ENCODE measurements at places on chromosomes 5 and 9.

DNA sequence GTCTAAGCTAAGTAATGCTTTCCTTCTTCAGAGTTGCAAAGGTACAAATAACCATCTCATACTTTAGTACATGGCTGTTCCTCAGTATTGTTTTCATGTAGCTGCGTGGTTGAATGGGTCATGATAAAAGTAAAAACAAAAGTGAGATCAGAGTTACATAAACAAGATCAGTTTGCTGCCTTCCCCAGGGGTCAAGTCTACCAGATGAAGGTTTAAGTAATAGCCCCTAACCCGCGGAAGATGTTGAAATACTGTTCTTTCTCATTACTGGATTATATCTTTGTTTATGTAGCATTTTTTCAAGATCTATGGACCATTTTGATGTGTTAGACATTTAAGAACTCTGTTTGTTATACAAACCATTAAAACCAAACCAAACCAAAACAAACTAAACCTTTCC lies 34.1 kb upstream of the ARRDC3 start:
- no peak for DNase-seq

GRCh38 chr9:72294936-72295335 lies 70.1 kb downstream of the ZFAND5 start:
- no peak for DNase-seq

DNA sequence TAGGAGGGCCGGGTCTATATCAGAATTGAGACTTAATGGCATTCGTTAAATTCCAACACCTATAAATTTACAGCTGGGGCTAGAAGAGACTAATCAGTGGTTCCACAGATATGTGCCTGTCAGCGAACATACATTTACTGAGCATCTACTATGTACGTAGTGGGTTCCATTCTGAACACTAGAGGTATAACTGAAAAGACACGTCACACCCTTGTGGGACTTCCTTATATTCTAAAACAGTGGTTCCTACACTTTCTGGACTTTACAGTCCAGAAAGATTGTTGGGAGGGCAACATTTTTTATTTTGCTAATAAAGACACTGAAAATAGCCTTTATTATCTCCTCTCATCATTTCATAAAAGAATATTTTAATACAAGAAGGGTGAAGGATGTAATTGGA lies 140.5 kb downstream of the SCAMP1 start:
- DNase-seq, result no peak

DNA sequence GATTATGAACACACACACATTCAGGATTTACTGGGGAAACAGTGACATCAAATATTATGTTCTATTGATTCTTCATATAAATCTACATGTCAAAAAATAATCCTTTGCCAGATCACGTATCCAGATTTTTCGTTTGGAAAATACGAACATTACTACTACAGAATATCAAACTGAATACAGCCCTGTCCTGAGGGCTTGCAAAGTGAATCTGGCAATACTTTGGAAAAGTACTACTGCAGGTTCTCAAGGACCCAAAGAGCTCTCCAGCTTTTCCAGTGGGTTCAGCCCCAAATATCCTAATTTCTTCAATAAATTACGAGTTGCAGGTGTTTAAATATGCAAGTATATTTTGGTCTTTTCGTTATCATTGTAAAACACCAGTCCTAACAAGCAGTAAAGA lies 411 bp upstream of the NDUFS4 start:
- DNase-seq, result no peak

DNA sequence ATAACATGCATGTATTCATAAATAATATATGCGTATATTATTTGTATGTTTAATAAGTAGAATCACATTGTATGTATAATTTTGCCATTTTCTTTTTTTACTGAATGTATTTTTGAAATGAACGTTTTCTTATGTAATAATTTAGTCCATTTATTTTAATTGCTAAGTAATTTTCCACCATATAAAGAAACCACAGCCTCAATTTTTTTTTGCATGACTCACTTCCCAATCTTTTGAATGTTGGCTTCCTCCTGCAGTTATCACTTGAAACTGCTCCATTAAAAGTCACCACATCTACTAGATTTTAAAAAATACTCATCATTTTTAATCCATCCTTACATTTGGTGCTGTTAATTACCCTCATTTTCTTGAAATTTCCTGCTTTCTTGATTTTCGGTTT lies 363.3 kb upstream of the MEF2C start:
- no peak for DNase-seq

GRCh38 chr9:2215921-2216441 lies 200.8 kb downstream of the SMARCA2 start:
- no peak for DNase-seq

DNA sequence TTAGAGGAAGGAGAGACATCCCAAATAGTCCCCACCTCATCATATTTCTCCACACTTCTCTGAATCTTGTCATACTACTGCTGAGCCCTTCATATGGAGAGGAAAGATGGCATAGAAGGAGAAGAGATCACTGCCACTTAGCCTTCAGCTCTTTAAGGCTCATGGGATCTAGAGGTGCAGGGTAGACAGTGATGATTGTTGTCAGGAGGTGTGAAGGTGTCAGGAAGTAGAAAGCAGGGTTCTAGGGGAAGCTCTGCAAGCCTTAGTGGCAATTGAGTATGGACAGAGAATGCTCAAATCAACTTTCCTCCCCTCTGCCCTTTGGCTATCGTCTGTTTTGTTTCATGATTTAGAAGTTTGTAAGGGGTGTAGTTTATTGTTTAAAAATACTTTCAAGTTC lies 505.7 kb downstream of the ZNF608 start:
- DNase-seq, result no peak

GRCh38 chr5:138793575-138793974 lies 40.4 kb downstream of the CTNNA1 start:
- DNase-seq, result no peak

DNA sequence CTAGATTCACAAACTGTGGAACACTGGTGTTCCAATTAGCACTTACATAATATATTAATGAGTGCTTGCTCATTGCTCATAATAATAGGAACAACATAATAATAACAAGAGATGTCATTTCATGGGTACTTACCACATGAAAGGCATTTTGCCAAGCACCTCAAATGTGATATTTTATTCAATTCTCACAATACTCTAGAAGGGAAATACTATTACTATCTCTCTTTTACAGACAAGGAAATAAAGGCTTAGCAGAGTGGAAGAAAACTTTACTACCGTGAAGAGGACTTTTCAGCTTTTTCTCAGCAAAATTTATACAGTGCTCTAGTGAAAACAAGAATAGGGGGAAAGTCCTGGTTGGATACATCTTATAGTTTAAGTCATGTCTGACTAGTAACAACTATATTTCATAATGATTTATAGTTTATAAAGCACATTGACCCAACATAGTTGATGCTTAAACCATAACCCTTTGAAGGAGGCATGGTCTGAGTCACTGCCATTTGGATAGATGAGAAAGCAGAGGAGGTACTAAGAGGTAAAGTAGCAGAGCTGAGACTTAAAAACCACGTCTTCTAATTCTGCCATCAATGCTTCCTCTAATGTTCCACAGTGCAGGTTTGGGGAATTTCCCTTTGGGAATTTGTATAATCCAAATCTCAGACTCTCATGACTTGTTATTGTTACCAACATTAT lies 124.7 kb downstream of the CEP120 start:
- no peak for DNase-seq

DNA sequence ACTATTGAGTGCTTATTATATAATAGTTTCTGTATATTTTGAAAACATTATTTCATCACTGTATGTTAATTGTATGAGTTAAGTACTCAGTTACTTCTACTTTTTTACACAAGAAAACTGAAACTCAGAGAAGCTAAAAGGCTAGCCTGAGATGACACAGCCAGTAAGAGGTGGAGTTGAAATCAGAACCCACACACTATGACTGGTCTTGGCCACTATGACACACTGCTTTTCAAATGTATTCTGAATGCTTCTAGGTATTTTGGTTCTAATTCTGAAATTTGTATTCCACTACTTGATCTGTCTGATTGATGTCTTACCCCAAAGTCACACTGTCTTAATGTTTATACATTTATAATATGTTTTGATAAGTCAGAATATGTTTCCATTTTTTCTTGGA lies 181.8 kb downstream of the ZDHHC21 start:
- no peak for DNase-seq

DNA sequence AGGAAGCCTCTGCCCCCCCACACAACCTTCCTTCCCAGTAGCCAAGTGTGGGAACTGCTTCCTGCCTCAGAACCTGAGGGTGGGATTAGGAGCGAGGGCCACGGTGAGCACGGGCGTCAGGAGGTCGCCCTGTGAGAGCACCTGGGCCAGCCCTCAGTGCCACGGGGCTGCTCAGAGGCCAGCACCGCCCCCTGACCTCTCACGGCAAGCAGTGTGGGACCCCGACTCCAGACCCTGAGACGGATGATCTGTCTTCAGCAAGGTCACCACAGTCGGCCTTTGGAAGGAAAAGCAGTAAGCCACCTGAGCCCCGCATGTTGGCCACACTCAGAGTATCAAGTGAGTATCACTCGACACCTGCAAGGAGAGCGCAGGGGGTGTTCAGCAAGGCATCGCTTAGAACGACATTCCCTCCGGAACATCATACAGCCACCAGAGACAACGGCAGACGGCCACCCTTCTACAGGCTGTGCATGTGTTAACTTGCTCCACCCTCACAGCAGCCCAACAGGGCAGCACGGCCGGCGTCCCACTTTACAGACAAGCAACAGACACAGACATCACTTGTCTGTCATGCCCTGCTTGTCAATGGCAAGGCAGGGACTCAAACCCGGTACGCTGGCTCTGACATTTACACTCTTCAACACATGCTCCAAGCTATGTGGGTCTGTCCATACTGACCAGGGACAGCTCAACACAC lies 50.2 kb downstream of the IPPK start:
- DNase-seq, result no peak
